ENCODE measurements at places on chromosomes 11 and 22.

DNA sequence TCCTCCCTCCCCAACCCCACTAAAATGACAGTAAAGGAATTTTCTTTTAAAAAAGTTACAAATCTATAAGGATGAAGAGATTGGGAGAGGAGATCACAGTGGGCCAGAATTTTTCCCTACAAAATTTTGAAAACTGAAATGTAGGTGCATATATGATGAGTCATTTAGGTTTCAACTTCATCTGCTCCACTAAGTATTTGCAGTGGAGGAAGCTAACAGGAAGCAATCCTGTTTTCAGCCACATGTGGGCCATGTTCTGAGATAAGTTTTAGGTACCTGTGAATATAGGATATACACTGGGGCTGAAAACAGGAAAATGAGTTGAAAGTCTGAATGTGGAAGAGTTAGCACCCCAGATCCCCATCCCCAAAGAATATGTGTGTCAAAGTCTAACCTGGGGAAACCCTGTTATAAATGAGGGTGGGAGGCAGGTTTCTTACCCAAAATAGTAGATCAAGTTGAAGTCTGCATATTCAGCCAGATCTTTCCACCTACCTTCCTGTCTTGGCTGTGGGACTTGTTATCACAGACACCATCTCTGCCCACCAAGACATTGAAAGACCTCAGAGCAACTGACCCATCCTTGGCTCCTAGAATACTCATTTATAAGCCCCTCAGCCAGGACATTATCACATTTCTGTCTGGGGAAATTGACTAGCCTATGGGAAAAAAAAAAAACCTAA, 87.3 kb downstream of the PACS1 start:
- DNase-seq, result no peak

DNA sequence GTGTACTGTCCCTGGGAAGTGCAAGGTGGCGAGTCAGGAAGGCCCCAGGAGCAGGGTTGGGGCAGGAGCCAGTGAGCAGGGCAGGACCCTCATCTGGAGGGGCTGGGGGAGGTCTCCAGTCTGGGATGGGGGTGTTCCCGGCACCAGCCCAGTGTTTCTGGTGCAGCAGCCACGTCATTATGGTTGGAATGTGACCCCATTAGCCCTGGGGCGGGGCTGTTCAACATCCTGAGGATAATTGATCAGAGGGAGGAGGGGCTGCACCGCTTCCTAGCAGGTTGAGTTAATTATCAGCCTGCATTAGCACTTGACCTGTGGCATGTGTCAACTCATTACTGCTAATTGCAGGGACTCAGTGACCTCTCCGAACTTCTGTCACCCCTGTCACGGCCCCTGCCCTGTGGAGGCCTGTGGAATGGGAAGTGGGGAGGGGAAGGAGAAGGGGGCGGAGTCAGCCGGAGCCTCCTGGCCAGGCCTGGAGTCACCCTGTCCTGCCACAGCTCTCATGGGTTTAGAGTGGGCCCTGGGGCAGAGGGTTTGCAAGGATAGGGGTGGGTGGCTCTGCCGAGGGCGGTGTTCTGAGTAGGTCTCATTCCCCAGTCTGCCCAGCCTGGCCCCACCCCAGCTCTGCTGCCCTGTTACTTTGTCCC, 52.8 kb upstream of the CCDC188 start:
- DNase-seq, result no peak

DNA sequence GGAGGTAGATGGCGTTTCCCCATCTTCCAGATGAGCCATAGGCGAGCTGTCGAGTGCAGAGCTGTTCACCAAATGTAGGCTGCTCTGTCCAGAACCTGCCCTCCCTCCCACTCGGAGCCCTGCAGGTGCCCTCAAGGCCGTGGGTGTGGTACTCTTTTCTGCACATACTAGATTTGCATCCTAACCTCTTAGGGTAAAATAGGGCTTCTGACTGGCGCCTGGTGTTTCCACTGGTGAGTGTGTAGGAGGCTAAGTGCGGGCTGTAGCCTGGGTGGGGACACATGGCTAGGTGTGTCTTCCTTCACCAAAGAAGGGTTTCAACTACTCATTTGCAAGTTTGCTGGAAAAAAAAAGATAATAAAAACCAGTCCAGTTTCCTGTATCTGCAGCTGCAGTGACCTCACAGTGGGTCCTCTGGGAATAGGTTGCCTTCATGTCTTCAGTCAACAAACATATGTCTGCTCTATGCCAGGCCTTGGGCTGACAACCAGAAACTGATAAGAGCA, 8.5 kb downstream of the BIK start:
- DNase-seq, result no peak

GRCh38 chr11:4066910-4067309, 27.7 kb upstream of the RRM1 start:
- no peak for DNase-seq

- DNase-seq, result no peak
Measured at GRCh38 chr22:37999236-37999635, 14.9 kb upstream of the SOX10 start.

- no peak for DNase-seq
Measured at GRCh38 chr22:50436015-50436830, 38.6 kb downstream of the SBF1 start.

GRCh38 chr11:111777094-111778046, 11.2 kb upstream of the PPP2R1B start:
- DNase-seq, result peak; percentile 27

DNA sequence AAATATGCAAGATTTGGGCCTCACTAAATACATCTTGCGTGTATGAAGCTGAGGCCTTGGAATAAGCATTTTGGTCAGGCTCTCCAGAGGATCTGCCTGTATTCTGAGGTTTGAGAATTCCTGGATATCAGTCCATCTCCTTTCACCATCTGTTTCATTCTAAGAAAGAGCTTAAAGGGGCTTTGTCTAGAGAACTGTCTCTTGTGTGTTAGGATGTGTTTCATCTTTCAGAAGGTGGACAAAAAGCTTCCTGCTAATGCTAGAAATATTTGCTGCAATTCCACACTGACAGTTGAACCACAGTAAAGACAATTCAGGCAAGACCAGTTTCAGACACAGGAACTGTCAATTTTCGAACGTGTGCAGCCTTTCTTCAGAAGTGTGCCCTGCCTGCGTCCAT, 185.4 kb downstream of the DBX1 start:
- no peak for DNase-seq

DNA sequence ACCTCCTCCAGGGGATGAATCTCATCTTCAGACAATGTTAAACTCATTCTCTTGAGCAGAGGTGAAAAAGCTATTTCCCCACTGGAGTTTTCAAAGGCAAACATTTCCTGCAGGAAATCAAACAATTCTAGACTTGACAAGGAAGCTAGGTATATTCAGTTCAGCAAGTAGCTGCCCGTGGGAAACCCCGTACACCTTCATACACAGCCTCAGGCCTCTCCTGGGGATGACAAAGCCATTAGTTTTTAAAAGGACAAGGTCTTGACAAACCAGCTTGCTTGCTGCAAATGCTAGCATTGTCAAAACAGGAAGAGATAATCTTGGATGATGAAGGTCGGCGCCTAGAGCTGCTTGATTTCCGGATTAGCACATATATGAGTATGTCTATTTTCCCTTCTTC, 1630.8 kb upstream of the TENM4 start:
- DNase-seq, result no peak

- DNase-seq, result no peak
Measured at GRCh38 chr22:45859231-45860161, 117.5 kb downstream of the WNT7B start.

GRCh38 chr11:115452241-115452640, 52.0 kb downstream of the CADM1 start:
- no peak for DNase-seq
